ENCODE measurements at places on chromosomes 4 and X.

DNA sequence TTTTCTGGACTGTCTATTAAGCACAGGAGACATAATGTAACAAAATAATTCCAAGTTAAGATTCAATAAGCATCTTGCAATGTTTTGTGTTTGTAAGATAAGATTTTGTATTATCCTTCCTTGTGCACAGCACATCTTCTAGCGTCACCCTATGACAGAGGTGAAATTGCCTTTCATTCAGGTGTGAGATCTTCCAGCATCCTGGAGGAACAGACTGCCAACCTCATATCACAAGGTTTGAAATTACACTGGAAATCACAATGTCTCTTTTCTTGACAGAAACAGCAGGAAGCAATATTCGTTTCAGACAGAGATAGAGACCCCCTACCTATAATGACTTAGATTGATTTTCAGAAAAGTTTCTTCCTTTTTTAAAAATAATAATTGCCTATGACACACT lies 668.6 kb downstream of the GABRG1 start:
- no peak for DNase-seq

DNA sequence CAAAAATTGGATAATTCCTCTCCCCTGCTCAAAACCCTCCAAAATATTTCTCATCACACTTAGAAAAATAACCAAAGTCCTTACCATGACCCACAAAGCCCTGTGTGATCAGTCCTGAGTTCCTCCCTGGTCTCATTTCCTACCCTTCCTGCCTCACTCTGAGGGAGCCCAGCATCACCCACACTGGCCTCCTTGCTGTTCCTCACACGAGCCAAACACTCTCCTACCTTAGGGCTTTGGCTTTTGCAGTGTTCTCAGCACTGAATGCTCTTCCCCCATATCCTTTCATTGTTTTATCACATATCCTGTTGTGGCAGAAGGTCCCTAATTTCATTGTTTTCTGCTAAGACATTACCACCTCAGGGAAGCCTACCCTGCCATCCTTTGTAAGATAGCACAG lies 12.2 kb downstream of the MGAT4D start:
- no peak for DNase-seq

DNA sequence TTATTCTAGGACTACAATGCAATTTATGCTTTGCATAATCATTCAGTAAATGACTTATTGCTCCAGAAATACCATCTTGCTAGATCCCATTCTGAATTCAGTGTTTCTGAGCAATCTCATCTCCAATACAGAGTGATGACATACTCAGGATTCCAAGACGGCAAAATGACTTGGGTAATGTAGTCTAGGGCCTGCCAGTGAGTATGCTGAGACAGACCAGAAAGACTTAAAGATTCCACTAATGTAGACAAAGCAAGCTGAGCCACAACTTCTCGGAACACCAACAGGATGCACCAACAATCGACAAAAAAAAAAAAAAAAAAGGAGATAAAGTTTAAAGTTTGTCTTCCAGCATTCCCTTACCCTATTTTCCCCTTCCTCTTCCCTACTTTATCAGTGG lies 919 bp upstream of the SEC24B start:
- no peak for DNase-seq

DNA sequence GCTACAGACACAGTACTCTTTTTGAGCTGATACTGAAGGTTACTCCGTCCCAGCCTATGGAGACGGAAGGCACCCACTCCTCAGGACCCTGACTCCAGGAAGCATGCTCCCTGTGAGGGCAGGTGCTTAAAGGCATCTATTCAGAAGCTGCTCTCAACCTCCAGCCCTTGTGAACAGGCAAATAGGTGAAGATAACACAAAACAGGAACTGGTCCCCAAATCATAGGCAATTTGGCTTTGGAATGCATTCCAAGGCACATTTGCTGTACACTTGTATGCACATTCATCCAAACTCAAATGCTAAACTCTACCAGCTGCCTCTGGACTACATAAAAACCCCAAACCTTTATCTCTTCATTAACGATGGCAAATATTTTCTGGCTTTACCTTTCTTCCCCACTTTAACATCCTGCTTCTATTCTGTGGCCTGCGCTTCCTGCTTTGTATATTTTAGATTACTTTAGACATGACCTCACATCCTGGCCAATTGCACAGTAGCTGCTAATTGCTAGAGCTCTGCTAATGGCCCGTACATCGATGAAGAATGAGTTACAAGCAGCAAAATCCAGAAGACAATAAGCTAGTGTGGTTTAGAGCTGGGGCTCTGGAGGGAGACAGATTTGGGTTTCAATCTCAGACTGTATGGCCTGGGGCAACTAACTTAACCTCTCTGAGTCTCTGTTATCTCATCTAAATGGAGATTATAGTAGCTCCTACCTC lies 3.2 kb downstream of the SEL1L3 start:
- DNase-seq = no peak

GRCh38 chr4:2823671-2824328 lies 19.8 kb upstream of the ADD1 start:
- no peak for DNase-seq

- DNase-seq = no peak
These were observed 50.1 kb downstream of the CENPVL3 start for GRCh38 chrX:51568586-51568985.

- DNase-seq = no peak
These were observed 181.0 kb downstream of the GPAT3 start for GRCh38 chr4:83716874-83717273.

DNA sequence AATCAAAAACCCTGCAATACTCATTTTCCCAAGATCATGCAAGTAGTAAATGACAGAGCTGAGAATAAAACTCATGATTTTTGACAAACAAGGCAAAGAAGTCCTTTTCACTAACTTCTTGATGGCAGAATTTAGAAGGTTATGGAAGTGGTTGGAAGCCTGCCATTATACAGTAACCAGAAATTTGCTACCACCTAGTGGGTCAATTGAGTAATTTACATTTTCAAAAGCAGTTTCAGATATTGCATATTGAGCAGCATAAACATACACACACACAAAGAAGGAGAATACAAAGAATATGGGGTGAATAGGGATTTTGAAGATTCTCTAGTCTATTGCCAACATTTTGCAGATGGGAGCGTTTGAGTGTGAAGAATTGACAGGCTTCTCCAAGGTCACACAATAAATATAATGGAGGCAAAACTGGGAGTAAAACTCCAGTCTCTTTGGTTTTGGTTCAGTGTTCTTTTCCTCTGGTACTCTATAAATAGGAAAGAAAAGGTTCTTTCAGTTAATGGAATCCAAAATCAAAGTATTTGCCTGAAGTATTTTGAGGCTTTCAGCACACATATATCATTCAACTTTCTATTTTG lies 70.2 kb downstream of the GC start:
- DNase-seq = no peak

GRCh38 chrX:10722851-10723250 lies 102.5 kb upstream of the MID1 start:
- DNase-seq = no peak

GRCh38 chr4:79993476-79993875 lies 79.6 kb downstream of the ANTXR2 start:
- DNase-seq = no peak

GRCh38 chr4:148747721-148748268 lies 305.6 kb upstream of the NR3C2 start:
- DNase-seq = no peak

DNA sequence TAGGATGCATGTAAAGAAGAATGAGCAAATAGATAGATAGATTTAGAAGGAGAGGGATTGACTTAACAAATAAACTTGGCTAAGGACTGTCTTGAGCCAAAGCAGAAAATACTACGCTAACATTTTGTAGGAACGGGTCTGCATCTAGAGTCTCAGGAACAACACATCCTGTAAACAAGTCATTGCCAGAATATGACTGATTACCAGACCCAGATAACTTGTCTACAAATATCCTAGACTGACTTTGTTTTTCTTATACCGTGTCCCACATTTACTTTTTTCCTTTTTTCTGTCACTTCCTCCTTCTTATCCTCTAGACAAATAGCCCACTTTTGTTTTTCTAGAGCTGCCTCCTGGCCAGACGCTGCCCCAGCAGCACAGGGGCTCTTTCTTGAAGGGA lies 393.6 kb downstream of the PDGFC start:
- DNase-seq = no peak

- no peak for DNase-seq
These were observed 66.3 kb downstream of the GAB1 start for GRCh38 chr4:143402776-143403552.

DNA sequence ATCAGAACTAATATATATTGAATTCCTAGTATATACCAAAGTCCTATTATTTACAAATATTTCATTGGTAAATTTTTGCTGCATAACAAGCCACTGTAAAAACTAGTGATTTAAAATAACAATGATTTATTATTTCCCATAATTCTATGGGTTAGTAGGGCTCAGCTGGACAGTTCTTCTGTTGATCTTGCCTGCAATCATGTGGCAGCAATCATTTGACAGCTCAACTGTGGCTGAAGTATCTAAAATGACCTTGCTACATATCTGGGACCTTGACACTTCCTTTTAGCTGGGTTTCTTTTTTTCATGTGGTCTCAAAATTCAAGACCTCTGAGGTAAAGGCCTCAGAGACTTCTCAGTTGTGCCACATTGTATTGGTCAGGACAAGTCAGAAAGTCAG lies 598.5 kb upstream of the PITX2 start:
- DNase-seq = no peak

- no peak for DNase-seq
These were observed 150.0 kb upstream of the PSAPL1 start for GRCh38 chr4:7584606-7585159.

GRCh38 chr4:122666527-122667245 lies 45.8 kb upstream of the IL21 start:
- no peak for DNase-seq

- no peak for DNase-seq
These were observed 79.4 kb upstream of the ADRA2C start for GRCh38 chr4:3686753-3687152.

DNA sequence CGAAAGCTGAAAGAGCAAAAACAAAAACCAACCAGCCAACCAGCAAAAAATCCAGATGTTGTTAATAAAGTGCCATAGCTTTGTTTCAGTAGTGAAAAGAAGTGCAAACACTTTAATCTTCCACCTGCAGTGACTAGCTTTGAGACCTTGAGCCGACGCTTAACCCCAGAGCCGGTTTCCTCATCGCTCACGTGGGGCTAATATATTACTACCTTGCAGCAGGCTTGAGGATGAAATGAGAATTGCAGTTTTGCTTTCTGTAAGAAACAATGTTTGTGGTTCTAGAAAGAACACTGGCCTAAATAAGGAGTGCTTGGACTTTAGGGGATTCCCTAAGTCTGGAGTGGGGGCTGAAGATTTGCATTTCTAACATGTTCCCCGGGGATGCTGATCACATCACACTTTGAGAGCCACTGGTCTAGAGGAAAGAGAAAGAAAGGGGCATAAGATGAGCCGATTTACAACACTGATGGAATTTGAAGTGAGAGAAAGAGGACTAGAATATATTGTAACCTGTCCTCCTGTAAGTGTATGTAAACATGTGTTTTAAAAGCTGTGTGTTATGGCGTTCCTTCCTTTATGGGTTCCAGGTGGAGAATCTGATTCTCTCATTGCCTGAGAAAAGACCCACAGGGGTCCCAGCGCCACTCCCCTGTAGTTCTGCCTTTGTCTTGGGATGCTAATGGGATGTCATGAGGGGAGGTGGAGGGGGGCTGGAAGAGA lies 1.4 kb downstream of the FGF2 start:
- DNase-seq = no peak

DNA sequence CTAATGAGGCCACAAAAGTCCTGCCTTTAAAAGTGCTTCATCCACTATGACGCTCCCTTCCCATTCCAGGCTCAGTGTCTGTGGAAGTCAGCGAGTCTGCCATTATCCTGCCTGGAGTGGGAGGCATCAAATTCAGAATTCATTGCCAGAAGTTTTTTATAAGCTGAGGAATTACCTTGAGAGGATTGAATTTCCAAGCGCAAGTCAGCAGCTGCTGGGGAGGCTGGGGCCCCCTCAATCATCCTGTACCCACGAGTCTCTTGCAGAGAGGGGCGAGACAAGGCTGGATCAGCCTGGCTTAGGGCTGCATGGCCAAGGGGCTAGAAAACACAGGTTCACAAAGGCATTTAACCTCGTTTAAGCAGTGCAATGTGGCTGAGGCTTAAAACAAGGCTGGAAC lies 170.5 kb upstream of the NOCT start:
- DNase-seq = no peak

DNA sequence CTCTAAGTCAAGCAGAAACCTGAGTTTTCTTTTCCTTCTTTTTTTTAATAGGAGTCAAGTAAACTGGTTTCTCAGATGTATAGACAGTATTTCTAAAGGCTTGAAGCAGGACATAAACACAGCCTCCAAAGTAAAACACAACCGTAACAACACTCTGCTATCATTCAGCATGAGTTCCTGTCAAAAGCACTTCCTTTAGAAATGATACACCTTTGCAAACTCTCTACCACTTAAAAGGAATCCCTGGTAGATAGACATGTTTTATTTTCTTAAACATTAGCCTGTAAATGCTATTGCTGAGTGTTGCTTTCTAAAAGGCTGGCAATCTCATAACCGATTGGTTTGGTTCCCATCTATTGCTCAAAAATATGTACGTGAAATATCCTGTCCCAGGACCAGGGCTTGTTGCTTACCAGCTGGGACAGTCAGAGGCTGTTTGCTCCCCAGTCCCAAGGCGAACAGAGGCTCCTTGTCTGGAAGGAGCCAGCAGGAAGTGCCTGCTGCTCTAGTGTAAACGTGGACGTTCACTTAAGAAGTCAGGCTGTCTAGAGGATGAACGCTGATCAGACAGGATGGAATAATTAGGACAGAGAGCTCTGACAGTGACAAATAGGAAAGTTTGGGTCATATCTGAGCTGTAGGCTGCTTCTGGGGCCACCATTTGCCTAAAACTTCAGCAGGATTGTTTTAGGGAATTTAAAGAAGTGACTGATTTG lies 173.9 kb upstream of the KLF3 start:
- no peak for DNase-seq

Measured in stimulated activated CD8-positive, alpha-beta memory T cell treated with anti-CD3 and anti-CD28 coated beads, Interleukin-15, amount 100 ng/mL, for 1 hour (primary cell).